Cardiac septum (tissue), 1 donor: ENCODE measurements at places on chromosomes 1 and 21. TPM values are rescaled to one million over a fixed set of nuclear protein-coding genes. Genes with fewer than 3 reads are reported as not detected.

The CCDC30 gene
- total RNA-seq = 2.0 TPM

The OR11L1 gene
- not detected for total RNA-seq

The CR1L gene
- total RNA-seq = not detected

The DYNLT5 gene
- total RNA-seq = 4.0 TPM

The CD2 gene
- total RNA-seq = 0.75 TPM

The C4BPA gene
- total RNA-seq = not detected

The PDPN gene
- 14.9 TPM for total RNA-seq

The SYTL1 gene
- total RNA-seq = 0.65 TPM

The LCE3D gene
- not detected for total RNA-seq

The PTGER3 gene
- 1.1 TPM for total RNA-seq

The CHIA gene
- not detected for total RNA-seq

The CLCA4 gene
- total RNA-seq = 0.13 TPM

The ALDH4A1 gene
- 50.3 TPM for total RNA-seq

The A3GALT2 gene
- not detected for total RNA-seq

The OR2L2 gene
- not detected for total RNA-seq
